Tibial artery (tissue), 4 donors: ENCODE measurements at places on chromosomes 7 and 10.

DNA sequence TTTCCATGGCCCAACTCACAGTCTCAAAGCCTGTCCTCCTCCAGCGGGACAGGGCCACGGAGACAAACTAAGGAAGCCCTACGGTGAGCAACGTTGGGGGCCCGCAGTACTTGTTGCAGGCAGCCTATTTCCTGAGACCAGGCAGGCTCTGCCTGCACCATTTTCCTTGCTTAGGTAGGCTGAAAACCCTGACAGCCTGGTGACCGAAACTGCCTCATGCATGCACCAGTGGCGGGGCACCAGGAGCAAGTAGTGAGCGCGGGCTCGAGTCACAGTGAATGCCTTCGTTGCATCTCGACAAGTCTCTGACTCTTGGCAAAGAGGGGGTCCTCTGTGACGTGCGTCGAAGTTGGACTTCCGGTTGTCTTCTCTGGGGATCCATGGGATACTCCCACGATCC, 23.3 kb upstream of the ZNF273 start:
- DNase-seq: no peak

- DNase-seq: no peak
Observed at GRCh38 chr7:3432911-3433310, 131.9 kb downstream of the SDK1 start.

- no peak for DNase-seq
Observed at GRCh38 chr7:92250603-92251002, 4.8 kb downstream of the ANKIB1 start.

- peak; percentile 71 for DNase-seq
Observed at GRCh38 chr10:24617771-24618396, 105.8 kb downstream of the ARHGAP21 start.

DNA sequence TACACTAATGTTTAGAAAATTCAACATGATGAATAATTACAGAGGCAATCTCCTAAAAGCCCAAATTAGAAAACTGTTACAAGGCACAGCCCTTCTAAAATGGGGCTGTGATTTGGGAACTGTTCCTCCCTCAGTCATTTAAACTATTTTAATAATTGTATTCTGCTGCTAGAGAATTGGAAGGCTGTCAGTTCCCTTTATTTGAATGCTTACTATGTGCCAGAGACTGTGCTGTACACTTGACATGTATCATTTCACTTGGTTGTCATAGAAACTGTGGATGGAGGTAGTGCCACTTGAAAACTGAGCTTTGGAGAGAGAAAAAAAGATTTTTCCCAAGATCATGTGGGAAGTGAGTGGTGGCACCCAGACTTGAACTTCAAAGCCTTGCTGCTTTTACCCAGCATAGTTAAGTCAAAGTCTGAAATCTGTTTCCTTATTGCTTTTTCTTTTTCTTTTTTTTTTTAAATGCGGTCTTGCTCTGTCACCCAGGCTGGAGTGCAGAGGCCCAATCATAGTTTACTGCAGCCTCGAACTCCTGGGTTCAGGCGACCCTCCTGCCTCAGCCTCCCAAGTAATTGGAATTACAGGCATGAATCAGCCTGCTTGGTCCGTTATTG, 23.6 kb downstream of the UBE2D1 start:
- DNase-seq: no peak

GRCh38 chr7:128236924-128237586, 4.0 kb upstream of the LEP start:
- DNase-seq: no peak

DNA sequence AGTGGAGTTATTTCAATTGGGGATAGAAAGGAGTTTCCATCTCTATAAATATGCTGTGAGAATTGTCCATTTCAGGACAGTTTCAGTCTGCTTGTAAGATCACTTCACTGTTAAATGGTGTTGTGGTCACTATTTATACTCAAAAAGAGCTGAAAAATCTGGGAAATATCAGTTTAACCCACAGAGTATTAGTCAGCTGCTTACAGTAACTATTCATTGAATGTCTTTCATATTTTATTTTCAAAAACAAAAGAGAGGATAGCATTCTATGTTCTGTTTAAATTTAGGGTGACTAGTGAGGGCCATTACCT, 85.4 kb upstream of the PLXDC2 start:
- DNase-seq: no peak

GRCh38 chr10:111885919-111886318, 297.6 kb downstream of the GPAM start:
- no peak for DNase-seq

- DNase-seq: no peak
Observed at GRCh38 chr7:12951397-12951801, 264.0 kb downstream of the ARL4A start.

DNA sequence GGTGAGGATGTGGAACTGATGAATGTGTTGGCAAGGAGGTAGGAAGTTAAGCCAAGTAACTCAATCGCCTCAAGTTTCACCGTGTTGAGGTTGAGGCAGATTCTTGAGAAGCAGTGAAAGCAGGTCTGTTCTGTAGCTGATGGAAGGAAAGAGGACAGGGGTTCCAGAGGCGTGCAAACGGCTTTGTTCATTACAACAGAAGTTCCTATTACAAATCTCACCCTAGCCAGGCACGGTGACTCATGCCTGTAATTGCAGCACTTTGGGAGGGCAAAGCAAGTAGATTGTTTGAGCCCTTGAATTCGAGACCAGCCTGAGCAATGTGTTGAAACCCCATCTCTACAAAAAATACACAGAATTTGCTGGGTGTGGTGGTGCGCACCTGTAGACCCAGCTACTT, 36.9 kb upstream of the PTF1A start:
- DNase-seq: no peak

DNA sequence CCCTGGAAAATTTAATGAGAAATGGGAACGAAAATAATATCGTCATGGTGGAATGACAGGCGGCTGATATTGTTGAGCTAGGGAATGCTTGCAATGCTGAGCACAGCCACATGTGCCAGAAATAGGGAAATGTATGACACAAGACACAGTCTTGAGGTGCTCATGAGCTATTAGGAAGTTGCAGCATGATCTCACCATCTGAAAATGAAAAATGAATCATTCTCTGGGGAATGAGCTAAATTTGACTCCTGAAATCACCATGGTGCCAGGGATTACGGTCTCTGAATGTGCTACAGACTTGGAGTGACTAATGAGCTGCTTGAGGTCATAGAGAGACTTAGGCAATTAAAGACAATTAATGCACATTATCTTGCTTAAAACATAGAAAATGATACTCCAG, 845.0 kb downstream of the CNTNAP2 start:
- DNase-seq: no peak

GRCh38 chr10:50937230-50937907, 51.9 kb upstream of the A1CF start:
- DNase-seq: no peak
